ENCODE measurements at places on chromosomes 1 and 21.

DNA sequence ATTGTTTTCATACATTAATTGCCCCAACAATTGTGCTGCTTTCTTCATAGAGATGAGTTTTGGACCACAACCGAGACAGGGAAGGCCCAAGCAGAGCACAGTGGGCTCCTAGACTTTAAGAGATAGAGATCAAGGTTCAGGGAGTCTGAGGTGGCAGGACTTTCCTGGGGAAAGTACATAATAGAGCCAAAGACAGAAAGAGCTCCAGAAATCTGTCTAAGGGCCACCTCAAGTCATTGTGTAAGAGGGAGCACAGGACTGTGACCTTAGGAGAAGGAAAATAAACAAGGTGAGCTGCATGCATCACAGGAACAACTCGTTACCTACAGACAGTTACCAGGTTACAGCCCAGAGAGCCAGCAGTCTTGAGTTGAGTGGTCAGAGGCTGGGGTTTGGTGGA lies 41.3 kb upstream of the CR2 start:
- no peak for DNase-seq

DNA sequence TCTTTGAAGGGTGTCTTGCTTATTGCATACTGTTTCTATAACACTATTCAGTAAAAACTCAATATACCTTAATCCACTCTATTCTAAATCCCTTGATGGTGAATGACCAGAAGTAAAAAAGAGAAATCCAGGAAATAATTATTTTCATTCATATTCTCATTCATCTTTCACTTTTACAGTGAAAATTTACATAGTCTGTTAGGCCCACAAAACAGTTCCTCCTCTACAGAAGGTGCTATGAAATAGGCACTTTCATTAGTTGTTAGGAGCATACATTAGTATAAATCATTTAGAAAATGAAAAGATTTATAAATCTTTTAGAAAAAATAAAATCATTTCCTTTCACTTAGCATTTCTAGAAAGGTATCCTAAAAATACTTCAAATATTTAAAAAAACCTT lies 115.1 kb downstream of the LHX4 start:
- DNase-seq = no peak

- peak; percentile 47 for DNase-seq
Measured at GRCh38 chr21:36966066-36966820, at the start of gene HLCS. TSS of gene HLCS (minus strand) at chr21:36966669. CDS start at chr21:36966638, 31 bp downstream.

DNA sequence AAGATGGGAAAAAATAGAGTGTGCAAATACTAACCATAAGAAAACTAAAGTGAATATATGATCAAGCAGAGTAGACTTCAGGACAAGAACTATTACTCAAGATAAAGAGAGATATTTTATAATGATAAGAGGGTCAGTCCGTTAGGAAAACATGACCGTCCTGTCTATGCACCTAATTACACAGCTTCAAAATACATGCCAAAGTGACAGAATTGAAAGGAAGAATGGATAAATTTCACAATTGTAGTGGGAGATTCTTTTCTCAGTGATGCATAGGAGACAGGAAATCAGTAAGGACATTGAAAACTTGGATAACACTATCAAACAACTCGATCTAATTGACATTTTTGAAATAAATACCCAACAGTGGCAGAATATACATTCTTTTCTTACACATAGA lies 489.0 kb downstream of the CAMTA1 start:
- no peak for DNase-seq

GRCh38 chr1:49016030-49016977 lies 239.6 kb upstream of the BEND5 start:
- no peak for DNase-seq

DNA sequence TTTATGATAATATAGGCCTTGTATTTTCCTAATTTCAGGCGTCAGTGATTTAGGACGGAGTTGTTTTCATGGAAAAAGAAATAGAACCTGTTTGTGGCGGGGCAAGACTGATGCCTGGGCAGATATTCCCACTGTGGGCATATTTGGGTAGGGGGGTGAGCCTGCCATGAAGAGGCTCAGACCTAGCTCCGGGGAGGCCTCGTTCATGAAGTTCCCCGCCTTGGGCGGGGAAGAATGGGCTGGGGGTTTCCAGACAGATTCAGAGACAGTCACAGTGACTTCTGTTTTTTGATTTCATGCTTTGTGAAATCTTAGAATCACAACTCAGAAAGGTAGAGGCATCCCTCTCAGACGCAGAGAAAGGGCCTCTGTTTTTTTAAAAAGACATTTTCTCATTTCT lies 36.1 kb downstream of the RUNX3 start:
- no peak for DNase-seq

DNA sequence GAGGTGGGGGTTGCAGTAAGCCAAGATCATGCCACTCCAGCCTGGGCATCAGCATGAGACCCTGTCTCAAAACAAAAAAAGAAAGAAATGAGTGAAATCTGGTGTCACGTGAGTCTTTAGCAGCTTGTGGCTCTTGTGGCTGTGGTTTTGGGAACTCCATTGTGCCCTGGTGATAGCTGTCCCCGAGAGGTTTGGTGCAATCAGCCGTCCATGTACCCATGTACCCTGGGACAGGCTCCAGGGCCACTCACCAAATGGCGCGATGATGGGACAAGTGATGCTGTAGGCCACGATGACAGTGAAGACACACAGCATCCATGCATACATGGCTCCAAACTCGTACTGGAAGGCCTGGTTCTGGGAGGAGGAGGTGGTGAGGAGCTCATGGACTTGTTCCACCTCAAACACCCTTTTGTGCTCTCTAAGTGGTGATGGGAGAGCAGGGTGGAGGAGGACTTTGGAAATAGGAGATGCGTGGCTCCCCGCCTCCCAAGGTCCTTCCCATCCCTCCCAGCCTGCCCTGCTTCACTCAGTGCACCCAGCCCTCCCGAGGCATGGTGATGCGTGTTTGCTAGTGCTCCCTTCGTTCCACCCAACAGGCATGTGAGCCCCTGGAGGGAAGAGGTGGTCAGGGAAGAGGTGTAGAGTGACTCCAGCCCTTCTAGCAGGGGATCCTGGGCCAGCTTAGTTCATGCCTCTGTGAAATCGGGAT lies 29.6 kb downstream of the TMEM63A start:
- DNase-seq = no peak

DNA sequence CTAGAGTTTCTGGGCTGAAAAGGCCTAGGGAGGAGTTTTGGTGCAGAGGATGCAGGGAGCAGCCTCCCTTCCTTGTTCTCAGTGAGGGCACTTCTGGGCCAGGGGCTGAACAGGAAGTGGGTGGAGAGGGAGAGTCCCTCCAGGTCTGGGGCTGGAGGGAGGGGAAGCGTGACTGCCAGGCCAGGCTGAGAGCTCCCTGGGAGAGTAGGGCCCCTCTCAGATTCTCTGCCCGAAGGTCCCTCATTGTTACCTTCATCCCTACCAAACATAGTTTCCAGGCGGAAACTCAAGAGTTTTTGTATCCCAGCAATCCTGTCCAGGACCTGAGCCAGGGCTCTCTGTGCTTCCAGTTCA lies 36.8 kb downstream of the CITED4 start:
- no peak for DNase-seq

DNA sequence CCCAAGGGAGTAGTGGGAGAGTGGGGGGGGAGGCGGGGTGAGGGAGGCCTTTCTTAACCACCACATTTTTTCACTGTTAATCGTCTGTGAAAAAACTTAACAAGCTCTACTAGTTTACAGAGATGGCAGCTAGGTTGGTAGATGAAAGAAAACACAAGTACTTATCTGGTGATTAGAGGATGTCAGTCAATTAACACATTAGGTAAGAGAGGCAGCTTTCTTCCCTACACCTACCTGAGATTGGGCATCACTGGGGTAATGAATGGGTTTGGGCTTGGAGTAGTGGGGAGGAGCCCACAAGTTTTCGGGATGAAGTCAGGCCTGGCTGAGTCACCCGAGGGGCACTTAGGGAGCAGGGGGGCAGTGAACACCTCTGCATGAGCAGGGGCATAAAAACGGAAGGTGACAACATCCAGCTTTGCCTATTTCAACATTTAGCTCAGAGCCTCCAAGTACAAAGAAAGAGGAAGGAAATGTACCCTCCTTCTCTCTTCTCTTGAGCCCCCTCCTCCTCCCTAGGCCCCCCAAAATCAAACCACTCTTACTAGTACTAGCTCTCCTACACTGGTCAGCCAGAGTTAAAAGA lies 2.5 kb downstream of the LBR start:
- no peak for DNase-seq

GRCh38 chr1:21254335-21254951 lies 35.8 kb downstream of the ECE1 start:
- no peak for DNase-seq

DNA sequence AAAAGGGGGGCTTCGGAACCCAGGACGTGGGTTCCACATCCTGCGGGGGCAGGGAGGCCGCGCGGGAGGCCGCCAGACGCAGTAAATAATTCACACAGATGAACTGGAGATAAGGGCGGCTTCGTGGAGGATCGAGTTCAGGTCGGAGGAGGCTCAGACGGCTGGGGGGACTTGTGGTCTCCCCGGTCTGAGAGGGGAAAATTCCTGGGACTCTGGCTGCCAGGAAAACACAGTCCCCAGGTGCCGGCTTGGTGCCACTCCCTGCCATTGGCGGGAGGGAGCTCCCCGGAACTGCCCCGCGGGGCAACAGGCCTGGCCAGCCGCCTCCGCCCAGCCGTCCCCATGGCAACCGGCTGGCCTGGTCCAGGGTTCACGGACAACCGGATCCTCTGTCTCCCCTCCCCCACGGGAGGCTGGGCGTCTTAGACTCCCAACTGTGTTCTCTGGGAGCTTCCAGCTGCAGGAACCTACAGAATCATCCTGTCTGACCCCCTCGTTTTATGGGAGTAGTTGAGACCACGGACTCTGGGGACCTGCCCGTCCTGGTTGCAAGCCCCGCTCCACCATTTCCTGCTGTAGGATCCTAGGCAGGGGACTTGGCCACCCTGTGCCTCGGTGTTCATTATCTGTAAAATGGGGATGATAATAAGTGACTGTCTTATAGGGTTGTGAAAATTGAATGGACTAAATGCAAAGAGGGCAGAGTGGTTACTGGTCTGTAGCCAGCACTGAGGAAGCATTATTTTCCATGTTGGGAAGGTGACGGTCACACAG lies 9.6 kb downstream of the CAMK2N1 start:
- DNase-seq = no peak

GRCh38 chr1:28243685-28244311 lies 7.9 kb downstream of the ATP5IF1 start:
- DNase-seq = no peak

- DNase-seq = no peak
Measured at GRCh38 chr1:160739098-160739511, at the start of gene SLAMF7. TSS of gene SLAMF7 (plus strand) at chr1:160739247. CDS start at chr1:160739302, 55 bp downstream.

DNA sequence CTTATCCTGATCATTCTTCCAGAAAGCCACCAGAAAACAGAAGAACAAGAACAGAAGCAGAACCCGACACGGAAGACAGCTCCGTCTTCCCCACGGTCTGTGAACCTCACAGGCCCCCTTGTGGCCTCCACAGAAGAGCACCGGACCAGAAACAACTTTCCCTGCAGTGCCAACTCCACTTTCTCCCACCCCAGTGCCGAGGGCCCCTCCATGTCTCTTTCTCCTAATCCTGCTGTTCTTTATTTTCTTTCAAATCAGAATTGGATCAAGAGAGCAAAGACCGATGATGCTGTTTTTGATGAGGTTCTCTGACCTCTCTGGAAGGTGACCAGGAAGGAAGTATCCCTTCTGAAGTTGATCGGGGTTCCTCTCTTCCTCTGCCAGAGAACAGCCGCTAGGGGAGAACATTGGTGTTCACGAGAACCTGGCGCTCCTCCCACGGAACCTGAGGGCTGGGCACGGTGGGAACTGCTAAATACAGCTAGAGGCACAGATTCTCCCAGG lies 58.9 kb upstream of the CTTNBP2NL start:
- no peak for DNase-seq

GRCh38 chr1:150696590-150696989 lies 364 bp downstream of the GOLPH3L start:
- no peak for DNase-seq

DNA sequence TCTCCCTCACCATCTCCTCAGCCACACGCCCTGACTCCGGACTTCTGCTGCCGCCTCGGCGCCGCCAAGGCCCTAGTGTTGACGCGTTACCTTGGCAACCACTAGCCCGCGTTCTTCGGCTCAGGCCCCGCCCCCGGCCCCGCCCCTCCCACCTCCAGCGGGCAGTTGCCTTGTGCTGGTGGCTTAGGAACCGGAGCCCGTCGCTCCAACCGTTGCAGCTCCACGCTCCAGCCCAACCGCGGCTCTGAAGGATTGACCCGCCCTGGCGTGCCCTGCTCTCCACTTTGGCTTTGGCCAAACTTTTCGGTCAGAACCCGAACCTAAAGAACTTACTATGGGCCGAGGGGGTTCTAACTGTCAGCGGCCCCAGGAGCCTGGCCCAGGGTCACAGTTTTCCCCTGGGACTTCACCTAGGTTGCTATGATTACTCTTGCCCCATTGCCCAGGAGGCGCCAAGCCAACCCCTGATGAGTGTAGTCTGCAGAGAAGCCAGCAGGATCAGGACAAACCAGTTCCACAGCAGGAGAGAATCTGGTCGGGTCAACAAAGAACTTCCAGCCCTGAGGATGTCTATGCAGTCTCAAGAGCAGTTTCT lies at the start of gene CFAP45:
TSS of gene CFAP45 (minus strand) at position 80 of the 595 bp plus-strand sequence. CDS start at position 13, 67 bp downstream.
- DNase-seq = no peak

- DNase-seq = no peak
Measured at GRCh38 chr1:203274603-203275381, 30.5 kb upstream of the BTG2 start.

DNA sequence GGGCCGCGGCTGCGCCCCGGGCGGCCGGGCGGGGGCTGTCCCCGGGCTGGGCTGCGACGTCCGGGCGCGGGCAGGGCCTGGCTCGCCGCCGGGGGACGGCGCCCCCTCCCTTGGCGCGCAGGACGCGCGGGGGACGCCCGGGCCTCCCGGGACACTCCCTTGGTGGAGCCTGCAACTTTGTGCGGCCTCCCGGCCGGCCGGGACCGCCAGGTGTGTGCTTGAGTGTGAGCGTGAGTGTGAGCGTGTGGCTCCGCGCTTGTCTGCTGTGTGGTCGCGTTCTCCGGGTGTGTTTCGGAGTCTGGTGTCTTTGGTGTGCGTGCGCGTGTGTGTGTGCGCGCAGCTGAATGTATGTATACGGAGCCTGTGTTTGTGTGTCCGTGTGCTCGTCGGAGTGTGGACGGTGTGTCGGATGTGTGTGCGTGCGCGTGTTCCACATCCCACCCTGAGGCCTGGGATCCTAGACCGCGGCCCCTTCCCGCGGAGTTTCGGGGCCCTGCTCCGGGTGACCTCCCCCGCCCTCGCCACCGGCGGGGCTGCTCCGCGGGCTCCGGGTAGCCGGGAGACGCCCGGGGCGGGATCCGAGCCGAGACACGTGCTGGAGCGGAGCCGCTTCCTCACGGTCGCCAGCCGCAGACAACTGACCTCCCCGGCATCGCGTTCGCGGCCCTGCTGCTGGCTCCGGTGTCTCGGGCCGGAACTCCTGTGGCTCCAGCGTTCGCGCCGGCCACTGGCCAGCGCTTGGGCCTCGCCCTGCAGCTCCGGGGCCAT lies 1.7 kb downstream of the PTPRU start:
- no peak for DNase-seq

DNA sequence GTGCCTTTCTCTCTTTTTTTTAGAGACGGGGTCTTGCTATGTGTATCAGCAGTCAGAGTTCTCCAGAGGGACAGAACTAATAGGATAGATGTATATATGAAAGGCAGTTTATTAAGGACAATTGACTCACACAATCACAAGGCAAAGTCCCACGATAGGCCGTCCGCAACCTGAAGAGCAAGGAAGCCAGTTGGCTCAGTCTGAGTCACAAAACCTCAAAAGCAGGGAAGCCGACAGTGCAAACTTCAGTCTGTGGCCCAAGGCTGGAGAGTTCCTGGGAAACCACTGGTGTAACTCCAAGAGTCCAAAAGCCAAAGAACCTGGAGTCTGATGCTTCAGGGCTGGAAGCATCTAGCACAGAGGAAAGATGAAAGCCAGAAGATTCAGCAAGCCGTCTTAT lies 16.3 kb upstream of the H3-3A start:
- DNase-seq = no peak
